ENCODE measurements at places on chromosomes 2 and 18.

DNA sequence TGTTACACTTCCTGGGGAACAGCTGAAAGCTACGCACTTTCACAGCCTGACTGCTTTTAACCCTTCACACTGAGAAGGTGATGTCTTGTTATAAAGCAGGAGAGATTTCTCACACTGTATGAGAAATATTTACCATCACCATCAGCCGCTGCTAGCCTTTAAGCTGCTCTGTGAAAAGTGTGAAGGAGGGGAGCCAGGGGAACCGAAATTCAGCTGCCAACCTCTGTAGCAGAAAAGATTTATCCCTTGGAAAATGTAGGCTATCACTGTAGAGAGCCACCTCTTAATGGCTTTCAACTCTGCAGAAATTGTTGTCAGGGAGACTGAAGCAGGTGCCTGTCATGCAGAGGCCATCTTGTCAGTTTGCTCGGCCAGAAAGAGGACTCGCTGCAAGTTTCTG lies 145.3 kb downstream of the SP3 start:
- no peak for DNase-seq

DNA sequence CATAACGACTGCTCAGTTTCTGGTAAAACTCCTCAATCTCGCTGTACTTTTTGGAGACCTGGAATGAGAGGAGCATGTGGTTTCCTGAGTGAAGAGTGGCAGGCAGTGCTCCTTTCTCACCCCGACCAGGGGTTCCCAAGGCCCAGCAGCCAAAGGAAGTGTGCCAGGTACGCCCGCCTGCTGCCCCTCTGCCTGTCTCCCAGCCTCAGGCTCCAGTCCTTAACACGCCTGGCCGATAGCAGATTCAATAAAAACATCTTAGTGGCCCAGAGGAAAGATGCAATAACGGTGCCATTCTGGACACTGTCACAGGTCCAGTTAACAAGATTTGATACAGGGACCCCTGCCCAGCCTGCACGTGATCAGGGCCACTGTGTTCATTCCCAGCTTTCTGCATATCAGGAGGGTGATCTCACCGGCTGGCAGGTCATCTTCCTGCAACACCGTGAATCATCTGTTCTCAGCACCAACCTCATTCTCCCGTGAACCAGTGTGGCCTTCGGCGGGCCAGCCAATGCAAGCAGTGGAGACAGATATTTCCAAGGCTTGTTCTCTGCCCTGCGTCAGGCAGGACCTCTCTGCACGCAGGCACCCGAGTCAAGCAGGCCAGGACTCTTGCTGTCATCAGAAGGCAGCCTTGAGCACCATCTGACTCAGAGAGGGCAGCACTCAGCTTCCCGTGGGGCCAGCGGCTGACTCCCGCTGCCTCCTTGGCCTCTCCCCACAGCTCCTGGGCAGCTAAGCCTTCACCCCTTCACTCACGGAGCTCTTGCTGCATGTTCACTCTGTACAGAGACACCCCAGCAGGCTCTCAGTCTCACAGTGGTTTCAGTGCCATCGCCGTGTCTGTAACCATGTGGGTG lies 9.5 kb downstream of the HS1BP3 start:
- no peak for DNase-seq

GRCh38 chr18:45621061-45621511 lies 5.8 kb downstream of the SLC14A2 start:
- DNase-seq, result peak; percentile 58

DNA sequence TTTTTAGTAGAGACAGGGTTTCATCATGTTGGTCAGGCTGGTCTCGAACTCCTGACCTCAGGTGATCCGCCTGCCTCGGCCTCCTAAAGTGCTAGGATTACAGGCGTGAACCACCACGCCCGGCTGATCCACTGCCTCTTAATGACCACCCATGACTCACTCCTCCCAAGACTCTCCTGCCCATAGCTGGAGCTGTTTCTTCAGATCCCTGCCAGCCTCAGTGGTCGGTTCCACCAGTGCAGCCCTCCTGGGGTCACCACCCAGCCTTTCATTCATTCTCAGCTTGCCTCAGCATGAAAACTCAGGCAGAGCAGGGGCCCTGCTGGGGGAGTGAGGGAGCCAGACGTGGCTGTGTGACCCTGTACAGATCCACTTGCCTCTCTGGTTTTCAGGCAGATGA lies 12.5 kb downstream of the KCNIP3 start:
- DNase-seq, result no peak

- DNase-seq, result no peak
Observed at GRCh38 chr18:5173646-5174045, 23.4 kb downstream of the AKAIN1 start.

DNA sequence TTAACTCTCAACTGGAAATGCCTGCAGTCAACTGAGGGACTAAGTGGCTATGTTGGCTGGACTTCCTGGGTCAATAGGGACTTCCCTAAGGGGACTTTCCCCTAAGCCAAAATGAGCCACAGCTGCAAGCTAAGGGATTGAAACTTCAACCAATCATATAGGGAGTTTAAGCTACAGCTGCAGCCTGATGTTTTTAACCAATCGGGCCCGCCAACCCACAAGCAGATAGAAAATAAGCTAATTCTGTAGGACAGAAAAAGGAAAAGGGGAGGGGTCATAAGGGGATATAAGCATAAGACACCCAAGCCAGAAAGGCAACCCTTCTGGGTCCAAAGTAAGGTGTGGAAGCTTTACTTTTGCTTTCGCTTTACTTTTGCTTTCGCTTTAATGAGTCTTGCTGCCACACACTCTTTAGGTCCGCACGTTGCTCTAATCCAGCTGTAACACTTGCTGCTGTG lies 927.5 kb downstream of the ERBB4 start:
- no peak for DNase-seq

DNA sequence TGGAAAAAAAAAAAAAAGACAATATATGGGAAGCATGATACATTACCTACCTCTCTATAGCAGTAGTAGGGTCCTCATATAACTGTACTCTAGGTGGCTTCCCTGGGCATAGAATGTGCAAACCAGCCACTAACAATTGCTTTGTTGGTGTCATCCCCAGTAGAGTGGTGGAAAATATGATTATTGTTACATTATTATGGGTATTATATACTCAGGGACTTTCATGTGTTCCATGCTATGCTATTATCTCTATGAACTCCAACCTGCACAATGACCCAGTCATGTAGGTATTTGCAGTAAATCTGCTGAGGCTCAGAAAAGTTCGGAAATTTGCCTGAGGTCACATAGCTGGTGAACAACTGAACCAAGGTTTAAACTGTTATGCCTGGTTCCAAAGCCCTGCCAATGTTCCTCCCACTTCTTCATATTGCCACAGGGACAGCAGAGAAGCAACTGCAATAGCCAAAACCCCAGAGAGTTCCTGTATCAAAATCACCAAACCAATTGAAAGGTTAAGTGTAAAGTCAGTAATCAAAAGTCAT lies 52.6 kb upstream of the MAP4K4 start:
- no peak for DNase-seq

DNA sequence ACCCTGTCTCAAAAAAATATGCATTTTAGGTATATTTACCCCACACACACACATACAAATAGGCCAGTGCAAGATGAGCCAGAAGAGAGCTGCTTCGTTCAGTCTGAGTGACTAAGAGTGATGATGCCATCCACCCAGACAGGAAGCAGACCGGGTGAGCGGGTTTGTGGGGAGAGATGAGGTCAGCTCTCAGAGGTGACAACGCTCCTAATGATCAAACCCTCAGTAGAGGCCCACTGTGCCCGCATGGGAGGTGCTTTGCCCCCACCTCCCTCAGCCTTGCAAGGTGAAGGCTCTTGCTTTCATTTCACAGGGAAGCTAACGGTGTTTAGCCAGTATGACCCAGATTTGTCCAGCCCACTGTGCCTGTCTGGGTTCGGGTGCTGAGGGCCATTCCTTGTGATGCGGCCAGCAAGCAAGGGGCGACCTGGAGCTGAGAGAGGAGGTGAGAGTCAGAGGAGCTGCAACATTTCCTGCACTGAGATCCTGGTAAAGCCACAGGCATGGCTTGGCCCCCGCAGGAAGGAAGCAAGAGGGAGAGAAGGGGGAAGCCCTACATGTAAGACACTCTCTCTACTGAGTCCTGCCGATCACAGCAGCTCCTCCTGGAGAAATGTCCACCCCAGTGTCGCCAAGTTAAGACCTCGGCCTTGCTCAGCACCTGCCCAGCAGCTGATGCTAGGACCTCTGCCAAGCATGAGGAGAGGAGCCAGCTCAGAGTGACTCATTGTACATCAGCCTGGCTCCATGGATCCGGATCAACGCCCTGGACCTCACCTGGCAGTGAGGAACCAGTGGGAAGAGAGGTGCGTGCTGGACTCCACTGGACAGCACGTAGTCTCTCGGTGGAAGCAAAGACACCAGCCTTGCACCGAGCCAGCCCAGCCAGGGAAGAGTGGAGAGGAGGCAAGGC lies 37.0 kb downstream of the NIFK start:
- DNase-seq, result peak; percentile 31

DNA sequence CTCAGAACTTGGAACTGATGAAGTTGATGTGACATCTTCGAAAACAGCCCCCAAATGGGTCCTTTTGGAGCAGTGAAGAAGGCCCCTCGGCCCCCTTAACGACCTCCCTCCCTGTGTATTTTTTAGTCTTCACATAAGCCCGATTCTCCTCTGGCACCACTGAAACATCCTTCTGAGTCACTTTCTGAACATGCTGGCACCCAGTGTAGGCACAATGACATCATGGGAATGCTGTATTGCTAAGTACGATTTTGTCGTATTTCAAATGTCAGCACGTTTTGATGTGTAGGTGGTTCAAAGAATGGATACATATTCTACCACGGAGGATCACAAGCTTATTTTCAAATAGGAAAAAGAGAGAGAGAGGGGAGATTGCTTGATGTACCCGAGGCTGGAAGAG lies 111.7 kb upstream of the RIOK3 start:
- DNase-seq, result no peak

- no peak for DNase-seq
Observed at GRCh38 chr2:163657281-163657656, 78.5 kb downstream of the FIGN start.

DNA sequence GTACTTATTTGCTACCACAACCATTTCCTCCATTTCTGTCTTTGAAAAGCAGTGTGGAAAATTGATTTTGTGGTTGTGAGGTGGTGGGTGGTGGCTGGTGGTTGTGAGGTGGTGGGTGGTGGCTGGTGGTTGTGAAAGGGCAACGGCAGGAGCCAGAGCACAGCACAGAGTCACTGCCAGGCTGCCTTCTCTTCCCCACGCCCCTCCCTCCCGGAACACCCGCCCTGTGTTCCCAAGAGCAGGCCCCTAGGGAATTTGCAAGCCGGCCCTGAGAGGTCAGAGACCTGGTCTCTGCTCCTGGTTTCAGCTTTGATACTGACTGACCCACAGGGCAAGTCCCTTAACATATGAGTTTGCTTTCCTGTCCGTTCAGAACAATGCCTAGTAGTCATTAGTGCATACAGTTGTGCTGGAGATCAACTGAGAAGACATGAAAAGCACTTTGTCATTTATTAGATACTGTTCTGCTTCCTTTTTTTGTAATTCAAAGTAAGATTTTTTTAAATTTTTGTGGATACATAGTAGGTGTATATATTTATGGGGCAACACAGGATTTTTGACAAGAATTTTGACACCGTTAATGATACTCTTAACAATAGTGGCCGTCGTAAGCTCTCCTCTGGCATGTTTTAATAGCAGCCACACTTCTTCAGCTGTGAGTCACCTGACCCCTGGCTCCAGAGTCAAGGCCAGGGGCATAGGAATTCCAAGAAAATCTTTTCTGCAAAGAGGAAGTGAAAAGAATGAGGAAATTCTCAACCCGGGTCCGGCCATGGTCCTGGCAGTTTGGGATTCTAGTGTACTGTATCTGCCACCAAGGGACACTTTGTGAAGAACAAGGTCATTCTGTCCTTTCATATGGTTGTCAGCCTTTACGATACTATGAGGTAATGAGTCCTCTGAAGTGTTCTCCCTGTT lies 53.2 kb downstream of the ITGA6 start:
- no peak for DNase-seq

GRCh38 chr2:239594772-239595608 lies 194.2 kb upstream of the HDAC4 start:
- no peak for DNase-seq

- no peak for DNase-seq
Observed at GRCh38 chr2:118167026-118167425, 78.8 kb downstream of the INSIG2 start.

- DNase-seq, result no peak
Observed at GRCh38 chr18:79107886-79108285, 38.7 kb downstream of the ATP9B start.

DNA sequence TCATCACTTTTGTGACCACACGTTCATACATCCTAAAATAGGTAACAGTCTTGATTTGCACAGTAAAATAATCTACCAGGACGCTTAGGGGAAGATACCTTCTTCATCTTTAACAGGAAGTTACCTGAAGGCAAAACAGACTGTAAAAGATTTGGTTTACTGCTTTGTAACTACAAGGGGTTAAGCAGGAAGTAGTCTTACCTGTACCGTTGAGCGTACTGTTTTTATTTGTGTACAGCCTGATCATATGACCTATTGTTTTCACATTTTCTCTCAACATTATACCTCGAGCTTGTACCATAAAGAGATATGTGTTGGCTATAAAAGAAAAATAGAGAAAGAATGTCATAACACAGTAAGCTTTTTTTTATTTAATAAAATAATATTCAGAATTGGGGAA lies 18.3 kb downstream of the B4GALT6 start:
- no peak for DNase-seq

- DNase-seq, result no peak
Observed at GRCh38 chr18:58829263-58829662, 35.4 kb upstream of the ZNF532 start.
